ENCODE measurements at places on chromosomes 3 and 15. TPM values are rescaled to one million over a fixed set of nuclear protein-coding genes. Genes with fewer than 3 reads are reported as not detected.
A peak's percentile ranks its signal among the peaks of the same experiment; 100 is the strongest.

DNA sequence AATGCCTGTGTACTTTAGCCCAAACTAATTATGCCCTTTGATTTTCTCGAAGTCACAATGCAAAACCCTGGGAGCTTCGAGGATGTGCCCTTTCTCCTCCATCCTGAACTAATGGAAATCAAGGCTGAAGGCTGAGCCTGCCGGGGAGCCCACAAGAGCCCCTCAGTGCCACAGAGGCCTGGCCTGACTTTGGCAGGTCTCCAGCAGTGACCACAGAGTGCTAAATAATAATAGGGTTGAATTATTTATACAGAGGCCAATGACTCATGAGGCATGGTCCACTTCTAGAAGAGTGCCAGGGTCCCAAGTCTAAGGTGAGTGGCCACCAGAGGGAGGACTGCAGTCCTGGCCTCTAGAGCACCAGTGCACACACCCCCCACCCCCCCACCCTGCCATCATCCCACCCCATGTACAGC is 19.1 kb upstream of the GLCE start:
- DNase-seq, result no peak
- H3K4me1 ChIP-seq, result no peaks in the 10 kb centered on the region
- H3K4me3 ChIP-seq, result no peak overlapping the region
- H3K36me3 ChIP-seq, result no peaks in the 10 kb centered on the region
- H3K27me3 ChIP-seq, result no peaks in the 10 kb centered on the region

- DNase-seq, result peak; percentile 98
- no peak overlapping the region for H3K4me3 ChIP-seq
- peak overlapping the region; percentile 76 for H3K27ac ChIP-seq
- H3K36me3 ChIP-seq, result no peaks in the 10 kb centered on the region
These were observed 584.4 kb upstream of the TBL1XR1 start for GRCh38 chr3:177781686-177782161.

DNA sequence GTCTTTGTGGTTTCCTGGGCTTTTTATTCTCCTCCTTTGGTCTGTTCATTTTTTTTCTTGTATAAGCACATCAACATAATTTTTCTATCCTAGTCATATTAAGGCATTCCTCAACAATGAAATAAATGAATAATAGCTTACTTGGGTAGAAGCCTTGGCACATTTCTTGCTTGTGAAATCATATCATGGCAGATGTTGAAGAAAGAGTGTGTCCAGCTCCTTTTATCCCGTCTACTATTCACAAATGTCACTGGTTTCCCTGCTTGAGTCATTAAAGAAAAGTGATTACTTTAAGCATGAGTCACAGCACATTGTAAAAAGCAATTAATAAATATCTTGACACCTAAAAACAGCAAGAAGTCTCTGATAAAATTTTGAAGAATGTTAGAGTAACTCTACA is 42.1 kb downstream of the MINAR1 start:
- no peak overlapping the region for H3K27ac ChIP-seq
- H3K27me3 ChIP-seq, result no peaks in the 10 kb centered on the region
- no peak for DNase-seq
- no peaks in the 10 kb centered on the region for H3K36me3 ChIP-seq
- no peak overlapping the region for H3K4me3 ChIP-seq
- H3K4me1 ChIP-seq, result no peaks in the 10 kb centered on the region

Gene FBXL2
- polyA plus RNA-seq, result 3.7 TPM

Gene FOXB1
- polyA plus RNA-seq, result not detected

Gene OXTR
- 1.2 TPM for polyA plus RNA-seq

Gene DUOX1
- 160 TPM for polyA plus RNA-seq

Gene MESP1
- 3.2 TPM for polyA plus RNA-seq

DNA sequence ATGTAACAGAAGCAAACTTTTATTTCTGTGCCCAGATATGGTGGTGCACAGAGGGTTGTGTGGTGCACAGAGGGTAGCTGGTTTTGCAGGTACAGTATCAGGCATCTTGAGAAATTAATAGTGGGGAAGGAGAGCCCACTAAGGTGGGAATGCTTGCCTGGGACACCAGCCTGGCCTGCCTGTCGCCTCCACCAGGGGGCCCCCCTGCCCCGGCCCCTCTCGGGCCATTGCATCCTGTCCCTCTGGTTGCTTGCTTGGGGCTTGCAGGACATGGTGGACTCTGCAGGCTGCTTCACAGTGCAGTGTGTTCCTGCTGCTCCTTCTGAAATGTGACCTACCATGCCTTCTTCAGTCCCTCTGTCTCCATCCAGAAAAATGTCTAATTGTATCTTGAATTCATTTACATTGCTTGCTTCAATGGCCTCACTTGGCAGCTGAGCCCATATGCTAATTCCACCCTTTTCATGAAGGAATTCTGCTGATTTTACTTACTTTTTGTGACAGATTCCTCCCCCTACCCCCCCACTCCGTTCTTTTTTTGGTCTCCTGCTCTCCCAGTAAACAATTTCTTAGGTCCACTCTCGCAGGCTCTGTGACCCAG is 73.6 kb downstream of the EEFSEC start:
- peaks cover 35% of the 10 kb centered on the region for H3K4me1 ChIP-seq
- H3K36me3 ChIP-seq, result no peaks in the 10 kb centered on the region
- H3K27ac ChIP-seq, result no peak overlapping the region
- H3K4me3 ChIP-seq, result no peak overlapping the region

- H3K27me3 ChIP-seq, result peaks cover 24% of the 10 kb centered on the region
- H3K27ac ChIP-seq, result no peak overlapping the region
- no peak for DNase-seq
- peaks cover 2% of the 10 kb centered on the region for H3K36me3 ChIP-seq
- no peak overlapping the region for H3K4me3 ChIP-seq
These were observed 4.6 kb upstream of the ANKRD63 start for GRCh38 chr15:40287505-40287904.

Gene ZSCAN2
- polyA plus RNA-seq, result 3.7 TPM

- H3K27me3 ChIP-seq, result no peaks in the 10 kb centered on the region
- no peak overlapping the region for H3K4me3 ChIP-seq
- DNase-seq, result peak; percentile 17
- H3K4me1 ChIP-seq, result no peaks in the 10 kb centered on the region
These were observed 7.1 kb downstream of the RAD51 start for GRCh38 chr15:40702077-40702476.

DNA sequence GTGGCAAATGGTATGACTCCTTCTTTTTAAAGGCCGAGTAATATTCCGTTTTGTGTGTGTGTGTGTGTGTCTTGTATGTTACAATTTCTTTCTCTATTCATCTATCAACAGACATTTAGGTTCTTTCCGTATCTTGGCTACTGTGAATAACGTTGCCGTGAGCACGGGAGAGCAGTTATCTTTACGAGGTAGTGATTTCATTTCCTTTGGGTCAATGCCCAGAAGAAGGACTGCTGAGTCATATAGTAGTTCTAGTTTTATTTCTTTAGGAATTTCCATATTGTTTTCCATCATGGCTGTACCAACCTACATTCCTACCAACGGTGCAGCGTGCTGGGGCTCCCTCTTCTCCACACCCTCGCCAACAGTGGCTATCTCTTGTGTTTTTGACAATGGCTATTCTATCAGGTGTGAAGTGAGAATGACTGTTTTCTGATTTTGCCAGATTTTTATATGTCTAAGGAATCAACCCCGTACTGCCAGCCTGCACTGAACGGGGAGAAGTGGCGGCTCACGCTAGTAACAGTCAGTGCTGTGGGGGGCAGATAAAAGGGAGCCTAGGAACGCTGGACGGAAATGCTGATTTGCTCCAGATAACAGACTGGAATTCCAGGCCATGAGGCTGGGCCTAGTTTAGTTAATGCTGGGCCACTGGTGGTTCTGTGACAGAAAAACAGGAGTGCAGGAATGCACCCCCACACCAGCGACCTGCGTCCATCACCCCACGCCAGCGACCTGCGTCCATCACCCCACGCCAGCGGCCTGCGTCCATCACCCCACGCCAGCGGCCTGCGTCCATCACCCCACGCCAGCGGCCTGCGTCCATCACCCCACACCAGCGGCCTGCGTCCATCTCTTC is 168.1 kb downstream of the XXYLT1 start:
- no peak overlapping the region for H3K4me3 ChIP-seq
- H3K27ac ChIP-seq, result peak overlapping the region; percentile 5
- H3K27me3 ChIP-seq, result no peaks in the 10 kb centered on the region
- H3K36me3 ChIP-seq, result no peaks in the 10 kb centered on the region

DNA sequence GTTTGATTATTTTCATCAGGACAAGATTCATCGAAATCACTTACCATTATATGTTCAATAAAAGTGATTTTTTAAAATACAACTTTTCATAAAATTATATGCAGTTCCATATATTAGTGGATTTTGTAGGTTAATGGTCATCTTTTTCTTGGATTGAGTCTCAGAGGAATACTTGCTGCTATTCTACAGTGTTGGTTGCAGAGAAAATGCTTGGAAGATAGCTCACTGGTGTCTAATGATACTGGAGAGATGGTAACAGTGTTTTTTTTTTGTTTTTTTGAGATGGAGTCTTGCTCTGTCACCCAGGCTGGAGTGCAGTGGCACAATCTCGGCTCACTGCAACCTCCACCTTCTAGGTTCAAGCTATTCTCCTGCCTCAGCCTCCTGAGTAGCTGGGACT is 143.3 kb downstream of the TCF12 start:
- H3K27me3 ChIP-seq, result no peaks in the 10 kb centered on the region
- no peak for DNase-seq
- no peaks in the 10 kb centered on the region for H3K4me1 ChIP-seq
- no peak overlapping the region for H3K4me3 ChIP-seq
- H3K27ac ChIP-seq, result no peak overlapping the region

GRCh38 chr15:86973284-86973844 is 893.7 kb downstream of the AGBL1 start:
- H3K36me3 ChIP-seq, result no peaks in the 10 kb centered on the region
- no peaks in the 10 kb centered on the region for H3K4me1 ChIP-seq
- H3K4me3 ChIP-seq, result no peak overlapping the region

DNA sequence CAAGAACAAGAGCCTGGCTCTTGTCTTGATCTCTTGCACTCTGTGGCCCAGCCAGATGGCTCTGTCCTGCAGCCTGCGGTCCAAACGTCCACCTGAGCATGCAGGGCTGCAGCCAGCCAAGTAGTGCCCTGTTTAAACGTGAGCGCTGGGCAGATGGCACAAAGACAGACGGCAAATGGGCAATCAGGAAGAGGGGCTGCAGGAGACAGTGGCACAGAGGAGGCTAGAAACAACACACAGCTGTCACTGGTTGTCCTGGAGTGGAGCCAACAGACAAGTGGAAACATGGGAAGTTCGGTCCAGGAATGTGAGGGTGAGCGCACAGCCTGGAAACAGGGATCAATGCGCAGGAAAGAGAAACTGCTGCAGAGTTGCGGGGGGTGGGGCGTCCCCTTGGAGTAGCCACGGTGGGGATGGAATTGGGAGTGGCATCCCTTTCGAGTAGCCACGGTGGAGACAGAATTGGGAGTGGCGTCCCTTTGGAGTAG is 10.7 kb upstream of the ZXDC start:
- no peak overlapping the region for H3K27ac ChIP-seq
- peak; percentile 39 for DNase-seq
- H3K36me3 ChIP-seq, result no peaks in the 10 kb centered on the region
- H3K4me3 ChIP-seq, result no peak overlapping the region

- H3K27me3 ChIP-seq, result no peaks in the 10 kb centered on the region
- no peaks in the 10 kb centered on the region for H3K4me1 ChIP-seq
- no peak overlapping the region for H3K27ac ChIP-seq
- no peak overlapping the region for H3K4me3 ChIP-seq
These were observed 163.8 kb downstream of the ZIC1 start for GRCh38 chr3:147572970-147573340.

- no peak for DNase-seq
- no peaks in the 10 kb centered on the region for H3K27me3 ChIP-seq
- H3K27ac ChIP-seq, result no peak overlapping the region
- no peaks in the 10 kb centered on the region for H3K36me3 ChIP-seq
- H3K4me3 ChIP-seq, result no peak overlapping the region
These were observed 182.2 kb downstream of the MEGF11 start for GRCh38 chr15:66071160-66071920.

DNA sequence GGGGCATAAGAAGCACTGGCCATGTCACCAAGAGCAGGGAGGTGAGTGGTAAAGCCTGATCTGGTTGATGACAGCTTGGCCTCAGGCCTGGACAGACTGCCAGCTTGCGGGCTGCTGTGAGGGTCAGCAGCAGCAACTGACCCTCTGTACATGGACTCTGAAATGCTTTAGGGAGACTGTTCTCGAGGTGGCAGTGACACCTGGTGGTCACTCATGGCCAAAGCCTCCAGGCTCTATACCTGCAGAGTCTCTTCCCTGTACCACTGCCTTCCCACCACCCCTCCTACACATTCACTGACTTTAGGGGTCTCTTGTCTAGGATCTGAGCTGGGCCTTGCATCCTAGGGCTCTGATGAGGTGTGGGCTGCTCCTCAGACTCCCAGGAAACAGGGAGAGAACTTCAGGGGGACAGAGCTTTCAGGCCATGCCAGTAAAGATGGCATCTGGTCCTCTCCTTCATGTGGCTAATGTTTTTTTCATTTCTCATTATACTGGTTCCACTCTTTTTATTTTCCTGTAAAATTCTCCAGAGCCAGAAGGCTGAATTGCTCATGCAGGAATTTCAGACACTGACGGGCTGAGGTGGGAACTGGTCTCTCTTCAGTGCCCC is 17.2 kb upstream of the TIMP4 start:
- no peak overlapping the region for H3K27ac ChIP-seq
- peak; percentile 59 for DNase-seq
- no peaks in the 10 kb centered on the region for H3K27me3 ChIP-seq
- H3K4me3 ChIP-seq, result no peak overlapping the region
- peaks cover 6% of the 10 kb centered on the region for H3K4me1 ChIP-seq

Gene SAMMSON
- not detected for polyA plus RNA-seq

Gene BTLA
- 0.30 TPM for polyA plus RNA-seq

Gene ROBO1
- polyA plus RNA-seq, result 4.8 TPM

DNA sequence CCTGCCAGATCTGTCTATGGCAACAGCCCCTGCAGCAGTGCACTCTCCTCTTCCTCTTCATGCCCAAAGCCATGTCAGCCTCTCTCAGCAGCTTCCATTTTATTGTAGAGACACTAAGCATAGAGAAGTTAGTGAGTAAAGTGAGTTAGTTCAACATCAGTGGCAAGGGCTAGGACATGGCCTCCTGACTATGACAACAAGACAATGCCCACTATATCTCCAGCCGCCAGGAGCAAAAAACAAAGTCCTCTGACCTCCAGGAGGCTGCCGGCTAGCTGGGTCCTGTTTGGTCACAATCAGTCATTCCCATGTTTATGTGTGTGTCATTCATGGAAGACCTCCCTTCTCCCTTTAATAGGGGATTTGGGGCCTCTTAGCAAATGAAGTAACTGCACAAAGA is 14.9 kb downstream of the NR1I2 start:
- H3K27ac ChIP-seq, result no peak overlapping the region
- H3K27me3 ChIP-seq, result no peaks in the 10 kb centered on the region
- no peak overlapping the region for H3K4me3 ChIP-seq
- H3K36me3 ChIP-seq, result no peaks in the 10 kb centered on the region
- H3K4me1 ChIP-seq, result no peaks in the 10 kb centered on the region
- DNase-seq, result no peak

GRCh38 chr3:118001380-118001779 is 1033.3 kb downstream of the IGSF11 start:
- H3K4me3 ChIP-seq, result no peak overlapping the region
- no peak overlapping the region for H3K27ac ChIP-seq
- DNase-seq, result peak; percentile 13
- H3K27me3 ChIP-seq, result no peaks in the 10 kb centered on the region
- no peaks in the 10 kb centered on the region for H3K36me3 ChIP-seq

Data from lung (tissue), 17 donors.